T-helper 17 cell (primary cell): ENCODE measurements at places on chromosomes 13 and 19. TPM values are rescaled to one million over a fixed set of nuclear protein-coding genes. Genes with fewer than 3 reads are reported as not detected.

DNA sequence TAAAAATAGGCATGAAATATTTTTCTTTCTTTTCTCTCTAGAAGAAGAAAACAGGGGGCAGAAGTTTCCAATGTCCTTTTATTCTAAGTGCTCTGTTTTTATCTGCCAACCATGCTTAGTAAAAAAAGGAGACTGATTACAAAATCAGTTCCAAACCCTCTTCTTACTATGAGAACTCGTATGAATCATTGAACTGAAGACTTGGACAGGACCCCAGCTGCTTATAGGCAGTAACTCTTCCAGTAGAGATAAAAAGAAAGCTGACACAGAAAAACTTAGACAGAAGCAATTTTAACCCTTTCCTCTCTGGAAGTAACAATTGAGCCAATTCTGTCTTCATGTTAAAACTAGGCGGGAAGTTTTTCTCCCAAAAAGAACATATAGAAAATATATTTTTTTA is 24.5 kb upstream of the FREM2 start:
- H3K27me3 ChIP-seq, result peaks cover 6% of the 10 kb centered on the region
- no peaks in the 10 kb centered on the region for H3K36me3 ChIP-seq
- H3K27ac ChIP-seq, result no peak overlapping the region
- no peaks in the 10 kb centered on the region for H3K4me1 ChIP-seq

Gene CLEC17A
- total RNA-seq, result 0.34 TPM

Gene RAP2A
- total RNA-seq, result 15.3 TPM

- peak overlapping the region; percentile 95 for H3K27ac ChIP-seq
- peak; percentile 6 for DNase-seq
- no peaks in the 10 kb centered on the region for H3K27me3 ChIP-seq
- H3K4me3 ChIP-seq, result peak overlapping the region; percentile 92
- H3K36me3 ChIP-seq, result peaks cover 5% of the 10 kb centered on the region
- H3K4me1 ChIP-seq, result peaks cover 50% of the 10 kb centered on the region
Observed at GRCh38 chr13:114107686-114108081, 24.7 kb downstream of the RASA3 start.

DNA sequence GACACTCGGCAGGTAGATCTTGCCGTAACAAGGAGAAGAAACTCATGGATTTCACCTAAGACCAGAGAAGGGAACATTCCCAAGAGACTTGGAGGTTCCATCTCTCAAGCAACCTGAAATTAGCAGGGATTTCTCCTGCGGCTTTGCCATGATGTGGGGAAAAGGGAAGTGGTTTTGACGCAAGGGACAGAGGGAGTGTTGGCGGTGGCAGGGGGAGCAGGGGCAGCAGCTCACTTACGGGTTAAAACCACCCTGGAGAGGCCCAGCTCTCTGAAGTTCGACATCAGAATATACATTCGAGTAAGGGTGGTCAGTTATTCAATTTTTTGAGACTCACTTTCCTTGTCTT is 76.1 kb upstream of the POMP start:
- peaks cover 21% of the 10 kb centered on the region for H3K27me3 ChIP-seq
- H3K36me3 ChIP-seq, result no peaks in the 10 kb centered on the region
- H3K4me1 ChIP-seq, result peaks cover 15% of the 10 kb centered on the region
- DNase-seq, result no peak

Gene ARRDC2
- 166 TPM for total RNA-seq

- peak overlapping the region; percentile 99 for H3K27ac ChIP-seq
- no peak for DNase-seq
- peaks cover 70% of the 10 kb centered on the region for H3K4me1 ChIP-seq
Observed at GRCh38 chr13:46176756-46177155, 5.2 kb downstream of the LCP1 start.

Gene MED26
- 36.4 TPM for total RNA-seq

GRCh38 chr13:94280349-94280748 is 199.1 kb downstream of the DCT start:
- DNase-seq, result no peak
- no peaks in the 10 kb centered on the region for H3K4me1 ChIP-seq
- H3K27me3 ChIP-seq, result peaks cover 4% of the 10 kb centered on the region
- H3K27ac ChIP-seq, result no peak overlapping the region

GRCh38 chr19:53086949-53087348 is 16.3 kb downstream of the ZNF160 start:
- H3K4me1 ChIP-seq, result peaks cover 8% of the 10 kb centered on the region
- no peaks in the 10 kb centered on the region for H3K27me3 ChIP-seq
- H3K36me3 ChIP-seq, result peaks cover 23% of the 10 kb centered on the region
- no peak for DNase-seq
- H3K4me3 ChIP-seq, result no peak overlapping the region

Gene KLK15
- total RNA-seq, result not detected

GRCh38 chr13:72317346-72318109 is 409.9 kb downstream of the MZT1 start:
- H3K4me3 ChIP-seq, result no peak overlapping the region
- no peaks in the 10 kb centered on the region for H3K36me3 ChIP-seq
- no peaks in the 10 kb centered on the region for H3K4me1 ChIP-seq
- H3K27ac ChIP-seq, result no peak overlapping the region
- H3K27me3 ChIP-seq, result no peaks in the 10 kb centered on the region
- no peak for DNase-seq

GRCh38 chr13:83503424-83503823 is 378.9 kb downstream of the SLITRK1 start:
- H3K27me3 ChIP-seq, result no peaks in the 10 kb centered on the region
- no peaks in the 10 kb centered on the region for H3K36me3 ChIP-seq
- DNase-seq, result no peak
- H3K27ac ChIP-seq, result no peak overlapping the region
- no peaks in the 10 kb centered on the region for H3K4me1 ChIP-seq
- no peak overlapping the region for H3K4me3 ChIP-seq

DNA sequence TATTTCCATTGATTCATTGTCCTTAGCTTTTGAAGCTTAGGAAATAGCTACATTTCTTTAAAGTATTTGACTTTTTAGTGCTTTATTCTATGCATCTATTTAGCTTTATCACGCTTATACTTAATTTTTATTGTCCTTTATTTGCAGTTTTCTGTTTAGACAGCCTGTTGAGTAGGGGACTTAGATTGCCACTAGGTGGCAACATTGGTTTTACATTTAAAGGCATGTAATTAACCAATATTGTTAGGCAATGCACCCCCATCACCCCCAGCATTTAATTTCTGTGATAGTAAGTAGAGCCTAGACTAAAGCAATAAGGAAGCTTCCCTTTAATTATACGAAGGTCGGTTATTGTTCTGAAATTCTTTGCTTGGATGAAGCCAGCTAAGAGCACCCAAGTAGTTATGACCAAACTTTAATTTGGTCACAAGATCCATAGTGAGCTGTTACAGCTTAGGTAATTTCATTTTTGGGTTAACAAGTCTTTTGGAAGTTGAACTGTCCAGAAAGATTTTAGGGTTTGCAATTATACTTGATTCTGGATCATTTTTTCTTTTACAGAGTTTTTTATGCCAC is 36.5 kb downstream of the B3GLCT start:
- DNase-seq, result no peak
- H3K27me3 ChIP-seq, result no peaks in the 10 kb centered on the region
- H3K4me3 ChIP-seq, result no peak overlapping the region
- H3K27ac ChIP-seq, result no peak overlapping the region

DNA sequence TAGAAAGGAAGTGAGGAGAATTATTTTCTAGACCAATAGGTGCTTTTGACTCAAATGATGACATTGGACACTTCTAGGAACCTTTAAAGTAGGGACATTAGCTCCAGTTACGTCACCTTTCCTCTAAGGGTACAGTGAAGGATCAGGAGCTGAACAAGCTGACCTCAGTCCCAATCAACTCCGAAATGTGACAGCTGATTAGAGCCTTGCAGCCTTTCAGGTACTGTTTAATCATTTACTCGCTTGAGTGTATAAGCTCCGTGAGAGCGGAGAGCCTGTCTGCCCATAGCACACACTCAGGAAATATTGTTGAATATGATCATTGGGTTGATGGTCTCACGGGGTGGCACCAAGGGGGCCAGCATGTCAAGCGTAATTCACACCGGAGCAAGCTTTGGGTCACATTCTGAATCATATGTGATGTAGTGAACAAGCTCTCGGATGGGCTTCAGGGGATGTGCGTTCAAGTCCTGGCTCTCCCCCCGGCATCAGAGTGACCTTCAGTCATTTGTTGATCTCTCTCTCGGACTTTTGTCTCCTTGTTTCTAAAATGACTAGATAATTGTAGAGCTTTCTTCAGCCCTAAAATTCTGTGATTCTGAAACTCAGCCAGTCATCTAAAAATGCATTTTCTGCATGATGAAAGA is 141.9 kb downstream of the ZIC5 start:
- H3K27ac ChIP-seq, result no peak overlapping the region
- H3K4me1 ChIP-seq, result peaks cover 7% of the 10 kb centered on the region
- no peak overlapping the region for H3K4me3 ChIP-seq
- no peaks in the 10 kb centered on the region for H3K27me3 ChIP-seq
- no peak for DNase-seq

GRCh38 chr13:90918536-90918935 is 429.0 kb upstream of the MIR17HG start:
- DNase-seq, result no peak
- H3K4me3 ChIP-seq, result no peak overlapping the region
- H3K27me3 ChIP-seq, result no peaks in the 10 kb centered on the region
- no peak overlapping the region for H3K27ac ChIP-seq
- no peaks in the 10 kb centered on the region for H3K36me3 ChIP-seq

Gene TMC4
- total RNA-seq, result 1.3 TPM

DNA sequence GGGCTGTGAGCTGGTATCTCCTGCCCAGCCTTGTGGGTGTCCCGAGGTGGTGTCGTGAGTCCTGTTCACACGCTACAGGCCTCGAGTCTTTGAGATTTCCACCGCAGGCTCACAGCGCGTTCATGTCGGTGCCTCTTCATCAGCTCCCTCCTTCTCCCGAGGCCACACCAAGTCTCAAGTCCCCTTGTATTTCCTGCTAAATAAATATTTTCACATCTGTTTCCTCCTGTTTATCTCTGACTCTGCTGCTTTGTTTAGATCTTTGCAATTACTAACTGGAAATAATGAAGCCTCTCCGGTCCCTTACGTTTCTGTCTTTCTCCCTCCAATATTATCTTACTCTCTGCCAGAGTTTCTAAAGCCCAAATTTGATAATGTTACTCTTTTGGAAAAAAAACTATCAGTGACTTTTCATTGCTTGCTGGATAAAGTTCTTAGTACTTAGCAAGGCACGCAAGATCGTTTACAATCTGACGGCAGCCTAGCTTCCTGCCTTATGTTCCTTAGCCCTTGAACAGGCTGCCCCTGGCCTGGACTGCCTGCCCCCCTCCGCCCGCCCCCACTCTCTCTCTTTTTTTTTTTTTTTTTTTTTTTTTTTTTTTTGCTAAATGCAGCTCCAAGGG is 130.5 kb upstream of the RNF113B start:
- H3K36me3 ChIP-seq, result no peaks in the 10 kb centered on the region
- H3K4me3 ChIP-seq, result no peak overlapping the region
- peaks cover 29% of the 10 kb centered on the region for H3K27me3 ChIP-seq
- peaks cover 2% of the 10 kb centered on the region for H3K4me1 ChIP-seq

Gene ADAMTS10
- 33.1 TPM for total RNA-seq

Gene ZNF564
- total RNA-seq, result 12.0 TPM

DNA sequence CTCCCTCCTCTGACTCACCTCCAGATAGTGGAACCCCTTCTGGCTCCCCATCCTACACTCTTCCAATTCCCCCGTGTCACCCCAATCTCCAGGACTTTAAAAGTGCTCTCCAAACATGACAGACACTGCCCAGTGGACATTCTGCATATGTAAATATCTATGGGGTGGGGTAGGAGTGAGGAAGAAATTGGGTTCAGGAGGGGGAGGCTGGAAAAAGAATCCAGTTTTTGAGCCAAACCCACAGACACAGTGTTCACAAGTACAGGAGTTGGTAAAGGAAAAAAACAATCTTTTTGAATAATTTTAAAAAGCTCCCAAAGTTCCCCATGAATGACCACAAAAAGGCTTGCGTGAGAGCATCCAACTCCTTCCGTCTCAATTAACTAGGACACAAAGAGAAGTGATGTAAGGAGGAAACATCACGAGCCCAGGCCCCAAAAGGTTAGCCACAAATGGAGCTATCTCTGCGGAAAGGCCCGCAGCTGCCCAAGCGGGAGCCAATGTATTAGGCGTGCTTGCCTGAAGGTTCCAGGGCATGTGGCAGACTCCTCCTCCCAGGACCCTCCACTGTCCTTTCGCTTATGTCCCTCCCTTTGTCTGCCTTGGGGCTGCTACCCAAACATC is 18.0 kb downstream of the ZC3H4 start:
- peak overlapping the region; percentile 93 for H3K4me3 ChIP-seq
- H3K27ac ChIP-seq, result peak overlapping the region; percentile 99
- H3K4me1 ChIP-seq, result peaks cover 40% of the 10 kb centered on the region
- H3K27me3 ChIP-seq, result no peaks in the 10 kb centered on the region
- peaks cover 2% of the 10 kb centered on the region for H3K36me3 ChIP-seq
- no peak for DNase-seq

Gene DHX34
- 11.2 TPM for total RNA-seq

Gene REEP6
- 2.3 TPM for total RNA-seq

DNA sequence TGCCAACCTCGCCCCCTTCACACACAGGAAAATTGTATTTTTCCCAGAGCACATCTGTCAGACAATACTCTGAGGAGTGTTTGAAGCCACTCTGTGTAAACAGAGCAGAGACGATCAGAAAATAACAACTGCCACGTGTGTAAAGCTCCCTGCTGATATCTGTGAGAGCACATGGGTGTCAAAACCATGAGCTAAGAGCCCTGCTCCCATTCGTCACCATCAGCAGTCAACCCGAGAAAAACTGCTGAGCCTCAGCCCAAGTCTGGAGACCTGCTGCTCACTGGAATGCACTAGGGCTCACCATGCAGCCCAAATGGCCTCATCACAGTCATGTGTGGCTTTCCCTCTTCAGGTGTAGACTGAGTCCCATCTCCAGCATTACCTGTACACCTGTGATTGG is 304.1 kb downstream of the FGF14 start:
- H3K36me3 ChIP-seq, result no peaks in the 10 kb centered on the region
- no peaks in the 10 kb centered on the region for H3K4me1 ChIP-seq
- no peaks in the 10 kb centered on the region for H3K27me3 ChIP-seq
- no peak overlapping the region for H3K4me3 ChIP-seq
- no peak for DNase-seq

DNA sequence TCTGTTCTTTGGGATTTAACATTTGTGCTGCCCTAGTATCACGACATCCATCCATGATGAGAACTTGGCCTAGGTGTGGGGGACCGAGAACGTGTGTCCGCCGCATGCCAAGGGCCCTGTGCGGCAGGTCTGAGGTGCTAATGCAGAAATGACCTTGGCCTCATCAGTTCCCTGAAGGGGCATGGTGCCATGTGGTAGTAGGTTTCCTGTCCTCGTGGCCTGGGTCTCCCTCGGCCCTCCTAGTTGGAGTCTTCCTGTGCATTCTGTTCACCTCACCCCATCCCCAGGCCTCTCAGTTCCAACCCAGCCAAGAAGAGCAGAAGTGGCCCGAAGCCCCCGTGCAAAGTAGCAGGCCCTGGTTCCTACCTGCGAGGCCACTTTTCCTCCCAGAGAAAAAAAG is 59.8 kb downstream of the GGACT start:
- H3K4me1 ChIP-seq, result no peaks in the 10 kb centered on the region
- peaks cover 5% of the 10 kb centered on the region for H3K36me3 ChIP-seq
- H3K4me3 ChIP-seq, result no peak overlapping the region
- no peak overlapping the region for H3K27ac ChIP-seq
- no peak for DNase-seq

GRCh38 chr19:15995536-15995935 is 46.7 kb downstream of the OR10H4 start:
- peaks cover 2% of the 10 kb centered on the region for H3K4me1 ChIP-seq
- no peak for DNase-seq
- H3K36me3 ChIP-seq, result peaks cover 2% of the 10 kb centered on the region
- no peak overlapping the region for H3K4me3 ChIP-seq
- no peak overlapping the region for H3K27ac ChIP-seq

- H3K4me3 ChIP-seq, result peak overlapping the region; percentile 98
- H3K4me1 ChIP-seq, result peaks cover 14% of the 10 kb centered on the region
- H3K27me3 ChIP-seq, result no peaks in the 10 kb centered on the region
- no peak for DNase-seq
Observed at GRCh38 chr19:6362351-6362801, 1.0 kb downstream of the CLPP start.

Gene U2AF1L4
- total RNA-seq, result 68.2 TPM

Gene ZNF728
- total RNA-seq, result not detected
